Stimulated activated CD8-positive, alpha-beta memory T cell treated with anti-CD3 and anti-CD28 coated beads, Interleukin-7, amount 100 ng/mL, for 24 hours (primary cell): ENCODE measurements at places on chromosomes 5 and 9.

- no peak for DNase-seq
Measured at GRCh38 chr9:2923766-2924379, 80.0 kb upstream of the PUM3 start.

DNA sequence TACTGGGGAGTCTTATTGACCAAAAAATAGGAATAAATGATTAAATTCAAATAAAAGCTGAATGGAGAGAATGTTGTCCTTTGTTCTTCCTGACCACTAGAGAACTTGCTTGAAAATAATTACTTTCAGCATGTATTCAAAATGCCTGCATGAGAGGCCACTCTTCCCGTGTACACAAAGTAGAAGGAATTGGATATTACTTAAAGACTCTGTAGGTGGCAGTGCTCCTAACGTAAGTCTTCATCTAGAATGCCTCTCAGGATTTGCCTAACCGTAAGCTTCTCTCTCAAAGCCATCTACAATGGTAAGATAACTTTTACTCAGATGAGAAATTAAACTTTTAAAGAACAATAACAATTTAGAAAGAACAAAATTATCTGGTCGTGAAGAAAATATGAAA is 620.0 kb upstream of the CCNG1 start:
- no peak for DNase-seq

- DNase-seq: no peak
Measured at GRCh38 chr5:133680830-133681565, 68.7 kb upstream of the FSTL4 start.

DNA sequence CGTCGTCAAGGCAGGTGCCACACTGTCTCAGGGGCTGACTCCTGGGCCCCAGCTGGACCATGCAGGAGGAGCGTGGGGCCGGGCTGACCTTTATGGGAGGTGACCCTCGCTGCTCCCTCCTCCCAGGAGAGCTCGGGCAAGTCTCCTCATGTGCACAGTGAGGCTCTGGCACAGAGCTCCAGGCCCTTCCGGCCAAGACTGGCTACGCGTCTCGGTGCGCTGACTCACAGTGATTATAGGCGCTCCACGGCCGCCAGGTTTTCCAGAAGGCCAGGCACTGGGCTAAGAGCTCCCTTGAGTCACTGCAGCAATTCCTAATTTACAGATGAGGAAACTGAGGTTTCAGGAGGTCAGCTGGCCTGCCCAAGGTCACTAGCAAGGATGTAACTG is 47.4 kb downstream of the VAV2 start:
- DNase-seq: no peak

- DNase-seq: no peak
Measured at GRCh38 chr5:31197183-31197582, 3.7 kb downstream of the CDH6 start.

- DNase-seq: no peak
Measured at GRCh38 chr5:3091040-3091774, 339.7 kb upstream of the IRX2 start.

DNA sequence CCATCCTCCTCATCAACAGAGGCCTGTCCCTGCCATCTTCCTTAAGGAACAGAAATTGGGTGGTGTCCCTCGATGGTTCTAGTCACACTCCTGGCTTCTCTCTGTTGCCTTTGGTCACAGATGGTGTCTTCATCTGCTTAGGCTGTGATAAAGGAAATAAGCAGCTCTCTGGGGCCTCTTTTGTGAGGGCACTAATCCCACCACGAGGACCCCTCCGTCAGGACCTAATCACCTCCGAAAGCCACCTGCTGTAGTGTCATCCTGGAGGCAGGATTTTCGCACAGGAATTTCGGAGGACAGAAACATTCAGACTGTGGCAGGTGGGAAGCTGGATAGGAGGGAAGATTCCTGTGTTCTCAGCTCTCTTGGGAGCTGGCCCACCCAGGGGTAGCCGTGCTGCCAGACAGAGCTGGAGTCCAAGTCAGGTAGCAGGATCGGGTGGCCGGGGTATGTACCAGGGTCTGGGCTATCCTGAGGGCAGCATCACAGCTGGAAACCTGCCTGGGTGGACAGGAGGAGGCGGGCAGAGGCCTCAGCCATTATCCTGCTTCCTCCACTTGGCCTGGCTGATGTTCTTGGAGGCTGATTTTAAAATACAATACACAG is 59.5 kb downstream of the ANKRD33B start:
- no peak for DNase-seq

GRCh38 chr5:170434966-170435605 is 45.9 kb upstream of the KCNMB1 start:
- DNase-seq: peak; percentile 34

DNA sequence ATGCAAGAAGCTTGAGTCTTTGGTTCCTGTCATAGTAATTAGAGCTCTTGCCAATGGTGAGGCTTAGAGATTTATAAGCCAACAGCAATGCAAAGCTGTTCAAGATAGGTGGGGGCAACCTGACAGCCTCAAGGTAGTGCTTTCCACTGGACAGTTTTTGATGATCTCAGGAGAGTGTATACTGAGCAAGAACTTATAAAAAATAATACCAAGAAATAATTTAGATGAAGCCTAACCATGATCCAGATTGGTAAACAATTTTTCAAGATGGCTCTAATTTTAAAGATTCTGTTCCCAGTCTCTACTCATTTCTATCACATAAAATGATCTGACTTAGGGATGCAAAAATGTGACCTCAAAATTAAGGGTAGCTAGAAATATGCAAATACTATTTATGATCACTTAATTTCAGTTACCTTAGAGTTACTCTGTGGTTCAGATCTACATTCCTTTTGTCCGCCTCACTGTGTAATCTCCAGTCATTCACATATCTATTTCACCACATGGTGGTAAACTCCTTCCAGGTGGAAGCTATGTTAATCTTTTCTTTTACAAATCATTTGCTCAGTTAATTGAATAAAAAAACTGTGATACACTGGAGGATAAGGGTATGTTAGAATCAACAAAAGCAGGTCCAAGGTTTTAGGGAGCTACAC is 1228.0 kb upstream of the C9orf72 start:
- DNase-seq: no peak

DNA sequence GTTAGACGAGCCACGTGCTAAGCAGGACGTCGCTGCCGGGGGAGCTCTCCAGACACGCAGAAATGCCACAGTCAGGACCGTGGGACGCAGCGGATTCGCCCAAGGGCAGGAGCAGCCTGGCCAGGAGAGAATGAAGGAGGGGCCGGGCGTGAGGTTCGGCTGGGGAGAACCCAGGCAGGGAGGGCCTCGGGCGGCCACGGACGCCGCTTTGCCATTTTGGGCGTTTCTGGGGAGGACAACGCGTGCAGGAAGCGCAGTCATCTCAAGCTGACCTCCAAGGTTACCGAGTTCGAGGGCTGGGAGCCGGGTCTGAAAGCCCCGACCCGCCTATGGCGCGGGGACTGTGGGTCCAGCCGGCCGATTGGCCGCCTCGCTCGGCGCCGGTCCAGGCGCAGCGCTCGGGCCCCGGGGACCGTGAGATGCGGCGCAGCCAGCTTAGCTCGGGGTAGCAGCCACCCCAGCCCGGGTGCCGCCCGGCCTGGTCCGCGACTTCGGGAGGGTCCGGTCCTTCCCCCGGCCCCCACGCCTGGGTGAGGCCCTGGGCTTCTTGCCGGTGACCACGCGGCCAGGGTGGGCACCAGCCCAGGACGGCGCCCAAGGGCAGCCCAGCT is 760 bp upstream of the MAN1B1 start:
- DNase-seq: no peak

DNA sequence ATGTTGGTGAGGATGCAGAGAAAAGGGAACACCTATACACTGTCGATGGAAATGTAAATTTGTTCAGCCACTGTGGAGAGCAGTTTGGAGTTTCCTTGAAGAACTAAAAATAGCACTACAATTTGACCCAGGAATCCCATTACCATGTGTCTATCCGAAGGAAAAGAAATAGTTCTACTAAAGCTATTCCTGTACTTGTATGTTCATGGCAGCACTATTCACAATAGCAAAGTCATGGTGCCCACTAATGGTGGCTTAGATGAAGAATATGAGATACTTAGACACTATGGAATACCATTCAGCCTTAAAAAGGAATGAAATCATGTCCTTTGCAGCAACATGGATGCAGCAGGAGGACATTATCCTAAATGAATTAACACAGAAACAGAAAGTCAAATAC is 50.2 kb upstream of the CAST start:
- no peak for DNase-seq

- no peak for DNase-seq
Measured at GRCh38 chr5:59178482-59178881, 595.6 kb downstream of the RAB3C start.

GRCh38 chr5:141957367-141957996 is 520 bp downstream of the PCDH12 start:
- DNase-seq: no peak

DNA sequence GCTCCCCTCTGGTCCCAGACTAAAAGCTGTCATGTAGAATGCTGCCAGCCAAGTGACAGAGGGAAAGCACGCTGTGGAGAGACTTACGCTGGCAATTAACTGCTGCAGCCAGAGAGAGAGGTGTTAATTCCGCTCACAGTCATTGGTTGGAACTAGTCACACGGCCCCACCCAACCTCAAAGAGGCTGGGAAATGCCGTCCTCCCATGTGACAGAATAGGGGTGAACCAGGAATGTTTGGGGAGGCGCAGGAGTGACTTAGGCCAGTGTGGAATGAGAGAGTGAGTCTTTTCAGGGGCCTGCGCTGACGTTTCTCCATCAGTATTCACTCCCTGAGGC is 87.6 kb downstream of the AMBP start:
- no peak for DNase-seq

GRCh38 chr5:74556006-74556405 is 84.5 kb downstream of the ENC1 start:
- no peak for DNase-seq
